GM04504 (cell line): ENCODE measurements at places on chromosomes 5 and 9.

- no peak for DNase-seq
Measured at GRCh38 chr9:19460243-19460642, 51.4 kb downstream of the ACER2 start.

DNA sequence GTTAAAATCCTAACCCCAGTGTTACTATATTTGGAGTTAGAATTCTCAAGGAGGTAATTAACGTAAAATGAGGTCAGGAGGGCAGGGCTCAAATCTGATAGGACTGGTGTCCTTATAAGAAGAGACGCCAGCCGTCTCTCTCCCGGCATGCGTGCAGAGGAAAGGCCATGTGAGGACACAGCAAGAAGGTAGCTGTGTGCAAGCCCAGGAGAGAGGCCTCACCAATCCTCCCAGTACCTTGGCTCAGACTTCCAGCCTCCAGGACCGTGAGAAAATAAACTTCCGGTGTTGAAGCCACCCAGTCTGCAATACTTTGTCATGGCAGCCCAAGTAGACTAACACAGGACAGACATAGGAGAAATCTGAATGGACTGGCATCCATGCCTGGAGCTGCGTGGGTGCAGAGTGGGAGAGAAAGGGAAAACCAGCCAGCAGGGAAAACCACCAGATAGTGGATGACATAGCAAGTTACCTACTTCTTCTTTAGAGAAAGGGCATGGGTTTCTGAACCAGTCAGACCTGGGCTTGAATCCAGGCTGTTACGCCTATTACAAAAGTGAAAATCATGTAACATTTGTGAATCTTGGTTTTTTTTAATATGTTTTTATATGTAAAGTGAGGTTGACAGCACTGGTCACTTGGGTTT lies 89.2 kb downstream of the FSTL4 start:
- no peak for DNase-seq

GRCh38 chr5:138663561-138663960 lies 88.4 kb upstream of the HSPA9 start:
- DNase-seq, result no peak

- no peak for DNase-seq
Measured at GRCh38 chr5:168123631-168124528, 167.6 kb upstream of the WWC1 start.

GRCh38 chr9:91187965-91188344 lies 173.8 kb downstream of the AUH start:
- peak; percentile 83 for DNase-seq

GRCh38 chr5:172493002-172493401 lies 38.7 kb upstream of the SH3PXD2B start:
- DNase-seq, result no peak

- DNase-seq, result no peak
Measured at GRCh38 chr5:97452646-97453045, 269.6 kb upstream of the RIOK2 start.

- no peak for DNase-seq
Measured at GRCh38 chr9:93188426-93189368, 4.8 kb downstream of the WNK2 start.

- peak; percentile 24 for DNase-seq
Measured at GRCh38 chr5:15791859-15792258, 291.9 kb downstream of the FBXL7 start.

GRCh38 chr9:70043285-70043684 lies 363 bp upstream of the MAMDC2 start:
- no peak for DNase-seq

DNA sequence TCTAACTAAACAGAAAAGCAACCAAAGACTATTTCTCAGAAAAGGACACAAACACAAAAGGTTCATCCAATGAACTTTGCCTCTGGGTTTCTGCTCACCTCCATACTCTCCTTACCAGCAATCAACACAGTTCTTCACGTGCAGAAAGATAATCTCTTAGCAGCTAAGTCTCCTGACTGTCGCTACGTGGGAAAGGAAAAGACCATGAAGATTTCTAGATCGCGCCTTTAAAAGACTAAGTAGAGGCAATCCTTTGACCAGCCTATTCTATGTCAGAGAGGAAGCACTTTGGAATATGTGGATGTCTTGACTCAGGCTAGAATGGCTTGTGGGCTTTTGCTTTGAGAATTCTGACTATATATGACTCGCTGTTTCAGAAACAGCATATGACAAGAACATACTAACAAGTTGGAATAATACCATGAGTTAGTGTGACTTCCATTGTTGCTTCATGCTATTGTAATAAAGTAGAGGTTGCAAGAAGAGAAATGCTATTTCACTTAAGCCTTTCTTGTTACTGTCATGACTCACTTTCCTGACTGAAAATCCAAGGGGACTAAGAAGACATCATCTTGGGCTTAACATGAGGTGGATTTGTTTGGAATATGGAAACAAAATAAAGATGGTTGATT lies 339.5 kb upstream of the RFX3 start:
- no peak for DNase-seq

DNA sequence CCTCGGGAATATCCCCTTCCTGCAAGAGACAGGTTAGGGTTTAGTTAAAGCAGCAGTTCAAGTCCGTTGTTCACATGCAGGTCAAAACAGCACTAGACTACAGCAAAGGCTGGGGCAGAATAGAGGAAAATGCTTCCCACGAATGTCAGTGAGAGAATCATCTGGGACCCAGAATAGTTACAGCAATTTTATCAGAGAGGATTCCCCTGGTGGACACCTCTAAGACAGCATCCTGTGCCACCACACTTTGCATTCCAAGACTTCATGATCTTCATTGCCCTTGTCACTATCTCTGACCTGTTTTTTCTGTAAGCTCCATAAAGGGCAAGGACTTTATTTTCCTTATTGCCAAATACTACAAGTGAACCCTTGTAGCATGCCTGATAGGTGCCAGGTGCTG lies 12.9 kb downstream of the GRXCR2 start:
- no peak for DNase-seq

- DNase-seq, result no peak
Measured at GRCh38 chr5:16147179-16147900, 32.3 kb downstream of the MARCHF11 start.

DNA sequence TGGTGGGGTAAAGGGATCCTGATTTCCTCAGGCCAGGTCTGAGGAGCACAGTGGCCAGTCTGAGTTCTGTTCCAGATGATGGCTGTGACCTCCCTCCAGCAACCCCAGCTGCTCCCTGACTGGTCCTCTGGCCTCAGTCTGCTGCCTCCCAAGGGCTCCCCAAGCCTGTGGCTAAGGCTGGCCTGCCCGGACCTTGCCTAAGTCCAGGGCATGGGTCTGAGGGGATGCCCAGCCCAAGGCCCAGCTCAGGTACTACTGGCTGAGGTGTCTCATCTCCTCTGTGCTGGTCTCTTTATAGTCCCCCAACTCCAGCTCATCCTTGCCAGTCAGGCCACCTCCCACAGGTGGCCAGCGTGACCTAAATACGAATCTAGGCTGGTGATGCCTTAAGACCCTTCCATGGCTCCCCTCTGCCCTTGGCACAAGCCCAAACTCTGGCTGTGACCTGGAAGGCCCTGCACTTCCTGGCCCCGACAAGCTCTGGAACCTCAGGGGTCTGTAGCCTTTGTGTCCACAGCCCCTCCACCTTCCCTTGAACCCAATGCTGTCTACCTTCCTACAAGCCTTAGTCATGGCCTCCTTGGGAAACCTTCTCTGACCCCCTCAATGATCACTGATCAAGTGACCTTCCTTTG lies 9.8 kb downstream of the KIF12 start:
- no peak for DNase-seq

GRCh38 chr9:83706676-83707517 lies 861 bp downstream of the UBQLN1 start:
- no peak for DNase-seq

- DNase-seq, result no peak
Measured at GRCh38 chr5:67395790-67396418, 199.3 kb upstream of the CD180 start.

GRCh38 chr9:137049544-137050449 lies 3.8 kb upstream of the NPDC1 start:
- no peak for DNase-seq

DNA sequence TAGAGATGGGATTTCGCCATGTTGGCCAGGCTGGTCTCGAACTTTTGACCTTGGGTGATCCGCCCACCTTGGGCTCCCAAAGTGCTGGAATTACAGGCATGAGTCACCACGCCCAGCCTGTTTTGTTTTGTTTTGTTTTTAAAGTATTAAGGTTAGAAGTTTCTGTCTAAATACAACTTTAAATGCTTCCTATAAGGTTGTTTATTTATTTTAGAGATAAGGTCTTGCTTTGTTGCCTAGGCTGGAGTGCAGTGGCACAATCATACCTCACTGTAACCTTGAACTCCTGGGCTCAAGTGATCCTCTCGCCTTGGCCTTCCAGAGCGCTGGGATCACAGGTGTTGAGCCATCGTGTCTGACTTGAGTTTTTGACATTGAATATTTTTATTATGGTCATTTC lies 11.4 kb downstream of the MRRF start:
- no peak for DNase-seq

DNA sequence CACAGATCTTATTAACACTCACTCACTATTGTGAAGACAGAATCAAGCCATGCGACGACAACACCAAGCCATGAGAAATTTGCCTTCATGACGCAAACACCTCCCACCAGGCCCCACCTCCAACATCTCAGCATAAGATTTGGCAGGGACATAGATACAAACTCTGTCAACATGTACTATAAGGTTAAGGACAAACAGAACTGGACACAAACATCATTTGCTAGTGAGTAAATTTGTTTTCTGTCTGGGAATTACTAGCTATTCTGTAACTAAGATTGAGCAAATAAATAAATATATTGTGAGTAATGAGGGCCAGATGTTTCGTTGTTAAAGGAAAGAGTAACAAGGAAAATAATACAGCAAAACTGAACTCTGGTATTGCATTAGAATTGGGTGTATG lies 15.7 kb upstream of the KCNN2 start:
- no peak for DNase-seq

DNA sequence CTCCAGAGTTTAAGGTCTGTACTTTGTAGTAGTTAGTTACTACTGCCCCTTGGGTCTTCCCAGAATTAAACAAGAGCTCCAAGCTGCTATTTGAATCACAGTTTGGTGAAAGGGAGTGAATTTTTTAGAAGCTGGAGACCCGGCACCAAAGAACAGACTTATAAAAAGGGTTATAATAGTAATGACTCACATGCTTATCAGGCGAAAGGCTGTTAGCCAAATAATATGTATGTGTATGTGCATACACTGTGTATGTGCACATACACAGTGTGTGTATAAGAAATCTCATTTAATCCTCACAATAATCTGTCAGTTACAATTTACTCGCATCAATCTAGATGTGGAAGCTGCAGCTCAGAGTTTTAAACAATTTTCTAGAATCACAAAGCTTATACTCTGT lies 59.5 kb upstream of the ITGA1 start:
- DNase-seq, result no peak

DNA sequence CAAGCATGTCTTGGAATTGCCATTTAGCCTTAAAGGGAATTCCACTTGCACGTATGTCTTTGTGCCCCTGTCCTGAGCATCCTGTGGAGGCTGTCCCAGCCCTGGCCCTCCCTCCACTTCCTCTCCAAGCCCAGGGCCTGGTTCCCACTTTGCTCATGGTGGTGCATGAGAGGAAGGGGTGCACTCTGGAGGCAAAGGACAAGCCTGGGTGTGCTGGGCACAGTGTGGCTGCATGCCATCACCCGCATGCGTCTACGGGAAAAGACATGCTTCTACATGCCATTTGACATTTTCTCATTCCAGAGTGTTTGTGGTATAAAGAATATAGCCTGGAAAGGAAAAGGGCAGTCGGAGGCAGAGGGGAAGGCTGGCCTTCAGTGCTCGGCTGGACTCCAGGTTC lies 7.2 kb upstream of the IRX2 start:
- no peak for DNase-seq

GRCh38 chr9:130445268-130445983 lies 665 bp downstream of the ASS1 start:
- DNase-seq, result no peak

DNA sequence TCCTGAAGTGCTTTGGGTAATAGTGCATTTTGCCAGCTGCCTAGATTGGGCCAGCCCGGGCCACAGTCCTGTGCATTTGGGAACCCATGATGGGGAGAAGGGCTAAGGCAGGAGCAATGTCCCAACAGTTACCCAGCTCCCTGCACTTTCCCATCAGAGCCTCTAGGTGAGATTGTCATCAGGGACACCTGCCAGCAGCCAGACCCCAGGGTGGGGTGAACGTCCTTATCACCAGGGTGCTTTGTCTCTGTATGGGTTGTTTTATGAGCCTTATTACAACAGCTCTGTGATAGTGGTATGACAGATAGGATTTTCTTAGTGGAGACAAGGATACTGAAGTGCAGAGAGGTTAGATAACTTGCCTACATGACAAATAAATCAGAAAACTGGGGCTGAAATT lies 365.7 kb downstream of the OSTF1 start:
- DNase-seq, result no peak

- DNase-seq, result no peak
Measured at GRCh38 chr9:5336688-5337087, 3.0 kb downstream of the RLN1 start.

- DNase-seq, result no peak
Measured at GRCh38 chr5:143251946-143252345, 151.5 kb downstream of the NR3C1 start.

DNA sequence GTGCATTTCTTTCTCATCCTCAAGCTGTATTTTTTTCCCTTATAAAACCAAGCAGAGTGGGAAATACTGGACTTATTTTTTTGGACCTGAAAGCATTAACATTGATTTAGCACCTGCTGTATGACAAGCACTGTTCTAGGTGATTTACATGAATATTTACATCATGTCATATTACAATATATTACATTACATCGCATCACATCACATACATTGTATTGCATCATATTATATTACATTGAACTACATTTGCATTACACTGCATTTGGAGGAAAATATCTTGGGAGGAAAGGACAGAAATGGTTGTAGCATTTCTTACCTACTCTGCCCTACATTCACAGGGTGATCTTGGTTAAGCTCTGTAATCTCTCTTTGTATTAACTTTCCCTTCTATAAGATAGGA lies 11.2 kb upstream of the PDCD1LG2 start:
- no peak for DNase-seq

- no peak for DNase-seq
Measured at GRCh38 chr5:176816043-176816745, 5.8 kb downstream of the UNC5A start.

GRCh38 chr9:77839459-77840140 lies 191.5 kb upstream of the GNA14 start:
- peak; percentile 39 for DNase-seq

GRCh38 chr9:34540827-34541226 lies 18.0 kb upstream of the ENHO start:
- peak; percentile 42 for DNase-seq

- peak; percentile 24 for DNase-seq
Measured at GRCh38 chr9:81032030-81032572, 657.2 kb downstream of the TLE1 start.

GRCh38 chr5:98768160-98768959 lies 5.1 kb upstream of the RGMB start:
- DNase-seq, result no peak
